ENCODE measurements at places on chromosomes 5 and 9. TPM values are rescaled to one million over a fixed set of nuclear protein-coding genes. Genes with fewer than 3 reads are reported as not detected.

GRCh38 chr9:27625751-27626150 lies 52.5 kb upstream of the C9orf72 start:
- DNase-seq = no peak

DNA sequence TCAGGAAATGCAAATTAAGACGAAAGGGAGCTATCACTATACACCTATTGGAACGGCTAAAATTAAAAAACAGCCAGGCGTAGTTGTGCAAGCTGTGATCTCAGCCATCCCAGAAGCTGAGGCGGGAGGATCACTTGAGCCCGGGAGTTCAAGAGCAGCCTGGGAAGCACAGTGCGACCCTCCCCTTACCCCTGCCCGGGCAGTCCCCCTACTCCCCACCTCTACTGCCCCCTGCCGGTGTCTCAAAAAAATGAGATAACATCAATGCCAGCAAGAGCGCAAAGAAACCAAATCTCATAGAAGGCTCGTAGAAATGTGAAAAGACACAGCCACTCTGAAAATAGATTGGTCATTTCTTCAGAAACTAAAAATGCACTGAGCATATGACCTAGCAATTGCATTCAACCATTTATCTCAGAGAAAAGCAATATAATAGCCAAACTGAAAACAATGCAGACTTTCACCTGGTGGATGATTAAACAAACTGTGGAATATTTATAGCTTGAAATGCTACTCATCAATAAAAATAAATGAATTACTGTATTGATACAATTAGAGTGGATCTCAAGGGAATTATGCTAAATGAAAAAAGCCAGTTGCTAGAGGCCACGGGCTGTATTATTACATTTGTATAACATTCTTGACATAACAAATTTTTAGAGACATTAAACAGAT lies 20.6 kb downstream of the OR2V2 start:
- no peak for DNase-seq

GRCh38 chr9:70600506-70600905 lies 186.0 kb upstream of the KLF9 start:
- DNase-seq = peak; percentile 62

GRCh38 chr9:136978073-136978864 lies 965 bp downstream of the PTGDS start:
- no peak for DNase-seq

Gene PCDHGB7
- polyA plus RNA-seq = 16.2 TPM

Gene PCDHGA1
- polyA plus RNA-seq = 2.2 TPM

DNA sequence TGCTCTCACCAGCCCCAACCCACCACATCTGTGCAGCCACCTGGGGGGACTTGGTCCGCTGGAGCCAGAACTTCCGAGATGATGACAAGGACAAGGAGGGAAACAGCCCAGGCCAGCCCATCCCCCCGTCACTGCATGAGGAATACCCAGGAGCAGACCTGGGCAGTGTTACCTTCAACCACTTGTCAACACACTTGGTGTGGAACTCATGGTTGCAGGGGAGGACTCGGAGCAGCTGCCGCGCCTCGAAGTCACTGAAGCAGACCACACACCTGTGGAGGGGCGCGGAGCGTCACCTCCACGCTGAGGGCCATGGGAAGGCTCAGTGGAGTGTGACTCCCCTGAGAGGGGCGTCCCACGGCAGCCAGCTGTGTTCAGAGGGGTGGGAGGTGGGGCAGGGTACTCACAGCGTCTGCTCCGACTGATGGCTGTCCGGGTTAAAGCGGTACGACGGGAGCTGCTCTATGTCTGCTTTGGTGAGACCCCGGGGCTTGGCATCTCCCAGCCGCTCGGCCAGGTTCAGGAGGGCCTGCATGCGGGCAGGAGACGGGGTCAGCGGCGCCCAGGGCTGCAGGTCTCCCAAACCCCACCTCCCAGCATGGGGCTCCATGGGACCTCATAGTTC lies 8.0 kb downstream of the RNF44 start:
- no peak for DNase-seq

Gene CCL28
- polyA plus RNA-seq = 0.04 TPM

Gene PIP5K1B
- polyA plus RNA-seq = not detected

Gene ALG2
- 61.6 TPM for polyA plus RNA-seq

Gene PTGES
- 21.4 TPM for polyA plus RNA-seq

DNA sequence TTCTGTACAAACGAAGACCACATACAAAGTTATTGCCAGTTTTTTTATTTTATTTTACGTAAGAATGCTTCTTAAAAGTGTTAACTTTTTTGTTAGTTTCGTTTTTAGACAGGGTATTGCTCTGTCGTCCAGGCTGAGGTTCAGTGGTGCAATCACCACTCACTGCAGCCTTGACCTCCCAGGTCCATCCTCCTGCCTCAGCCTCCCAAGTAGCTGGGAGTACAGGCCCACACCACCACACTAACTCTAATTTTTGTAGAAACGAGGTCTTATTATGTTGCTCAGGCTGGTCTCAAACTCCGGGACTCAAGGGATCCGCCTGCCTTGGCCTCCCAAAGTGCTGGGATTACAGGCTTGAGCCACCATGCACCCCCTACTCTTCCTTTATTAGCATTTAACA lies 2.3 kb upstream of the DNAJA1 start:
- DNase-seq = no peak

DNA sequence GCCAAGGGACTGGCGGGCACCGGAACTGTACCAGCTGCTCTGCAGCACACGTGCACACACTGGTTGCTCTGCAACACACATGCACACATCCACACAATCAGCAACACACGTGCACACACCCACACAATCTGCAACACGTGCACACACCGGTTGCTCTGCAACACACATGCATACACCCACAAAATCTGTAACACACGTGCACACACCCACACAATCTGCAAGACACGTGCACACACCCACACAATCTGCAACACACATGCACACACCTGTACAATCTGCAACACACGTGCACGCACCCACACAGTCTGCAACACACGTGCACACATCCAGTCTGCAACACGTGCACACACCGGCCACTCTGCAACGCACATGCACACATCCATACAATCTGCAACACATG lies 17.9 kb downstream of the PLEKHG4B start:
- no peak for DNase-seq

Gene NR4A3
- 0.17 TPM for polyA plus RNA-seq

Gene NPR3
- polyA plus RNA-seq = 4.0 TPM

DNA sequence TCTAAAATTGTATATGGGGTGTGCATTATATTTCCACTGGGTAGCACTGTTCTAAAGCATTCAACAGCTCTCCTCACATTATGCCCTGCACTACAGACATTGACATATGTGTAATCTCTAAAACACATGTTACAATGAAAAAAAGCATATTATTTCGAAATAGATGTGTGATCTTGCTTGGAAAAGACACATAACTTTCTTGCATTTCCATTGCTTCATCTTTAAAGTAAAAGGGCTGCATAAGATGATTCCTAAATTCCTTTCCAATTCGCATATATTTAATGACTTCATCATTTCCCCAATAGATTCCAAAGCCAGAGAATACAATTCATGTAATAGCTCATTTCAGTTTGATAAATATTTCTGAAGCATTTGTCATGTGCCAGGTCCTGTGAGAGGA lies 566.9 kb downstream of the PDE4D start:
- no peak for DNase-seq

GRCh38 chr5:458547-459353 lies 15.8 kb downstream of the EXOC3 start:
- DNase-seq = no peak

DNA sequence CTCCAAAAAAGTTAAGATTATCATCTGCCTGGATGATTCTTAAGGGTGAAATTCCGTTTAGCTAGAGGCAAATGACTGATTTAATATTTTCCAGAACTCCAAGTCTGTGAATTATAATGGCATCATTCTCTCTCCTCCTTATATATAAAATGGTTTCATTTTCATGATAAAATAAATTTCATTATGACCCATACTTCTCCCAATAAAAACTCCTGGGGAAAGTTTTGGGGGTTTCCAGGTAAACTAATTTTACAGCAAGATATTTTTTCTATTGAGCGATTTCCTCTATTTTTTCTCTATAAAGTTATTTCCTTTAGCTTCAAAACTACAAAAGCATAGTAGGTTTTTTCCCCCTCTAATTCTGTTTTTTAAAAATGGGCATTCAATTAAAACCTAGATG lies 7.6 kb upstream of the OTULIN start:
- no peak for DNase-seq

DNA sequence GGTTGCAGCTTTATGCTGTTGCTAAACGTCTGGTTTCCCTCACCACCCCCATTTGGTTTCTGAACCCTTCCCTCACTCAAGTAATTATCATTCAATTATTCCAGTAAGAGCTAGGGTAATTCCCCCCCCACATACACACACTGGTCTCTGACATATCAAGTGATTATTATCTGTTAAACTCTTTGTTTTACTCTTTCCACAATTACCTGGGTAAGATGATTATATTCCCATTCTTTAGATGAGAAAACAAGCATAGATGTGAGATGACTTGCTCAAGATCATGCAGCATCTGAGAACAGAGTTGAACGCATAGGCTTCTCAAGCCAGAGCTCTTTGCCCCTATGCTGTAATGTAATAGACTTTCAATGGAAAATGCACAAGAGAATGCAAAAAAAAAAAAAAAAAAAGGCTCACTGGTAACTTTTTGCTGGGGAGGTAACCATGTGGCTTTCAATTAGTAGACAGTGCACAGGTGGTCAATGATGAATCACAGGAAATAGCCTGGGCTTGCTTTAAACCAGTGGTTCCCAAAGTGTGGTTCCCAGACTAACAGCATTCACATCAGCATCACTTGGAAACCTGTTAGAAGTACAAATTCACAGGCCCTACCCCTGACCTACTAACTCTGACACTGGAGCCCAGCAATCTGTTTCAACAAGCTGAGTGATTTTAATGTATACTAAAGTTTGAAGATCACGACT lies 87.6 kb downstream of the PIK3R1 start:
- DNase-seq = no peak

All from AG04450 (cell line).